Umbilical cord (tissue), 2 donors: ENCODE measurements at places on chromosomes 3 and 15. TPM values are rescaled to one million over a fixed set of nuclear protein-coding genes. Genes with fewer than 3 reads are reported as not detected.

DNA sequence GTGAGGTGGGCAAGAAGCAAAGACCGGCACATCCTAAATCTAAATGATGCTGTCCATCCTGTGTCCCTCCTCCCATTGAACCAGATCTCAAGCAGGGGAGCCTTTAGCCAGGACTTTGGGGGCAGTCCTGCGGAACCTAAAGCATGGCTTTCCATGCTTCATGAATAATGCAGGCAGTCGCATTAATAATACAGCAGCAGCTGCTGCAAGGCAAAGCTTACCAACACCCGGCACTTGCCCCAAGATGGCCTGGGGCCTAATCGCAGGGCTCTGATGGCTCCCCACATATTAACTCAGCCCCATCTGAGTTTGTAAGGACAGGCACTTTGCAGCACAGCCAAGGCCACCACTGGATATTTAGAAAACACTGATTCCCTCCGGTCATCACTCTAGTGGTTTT is 114.4 kb downstream of the NTRK3 start:
- DNase-seq = no peak

DNA sequence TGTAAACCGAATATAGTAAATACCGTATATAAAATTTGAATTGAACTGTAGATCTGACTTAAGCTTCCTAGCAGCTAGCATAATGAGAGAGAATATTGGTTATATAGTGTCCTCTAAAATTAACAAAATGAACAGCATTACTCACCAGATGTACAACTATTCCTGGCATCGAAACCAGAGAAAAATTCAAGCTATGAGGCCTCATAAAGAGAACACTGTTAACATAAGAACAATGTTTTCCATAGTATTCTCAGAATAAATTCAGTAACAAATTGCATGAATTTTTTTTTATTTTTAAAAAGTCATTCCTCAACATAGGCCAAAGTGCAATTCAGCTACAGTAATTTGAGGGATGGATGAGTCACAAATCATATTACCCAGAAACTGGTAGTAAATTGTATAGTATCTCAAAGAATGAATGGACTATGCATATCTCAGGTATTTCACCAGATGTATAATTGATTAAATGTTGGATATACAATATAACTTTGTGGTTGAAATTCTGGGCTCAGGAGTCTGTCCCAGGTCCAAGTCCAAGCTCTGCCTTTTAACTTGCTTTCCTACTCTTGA is 5.0 kb downstream of the TMEM207 start:
- DNase-seq = no peak

DNA sequence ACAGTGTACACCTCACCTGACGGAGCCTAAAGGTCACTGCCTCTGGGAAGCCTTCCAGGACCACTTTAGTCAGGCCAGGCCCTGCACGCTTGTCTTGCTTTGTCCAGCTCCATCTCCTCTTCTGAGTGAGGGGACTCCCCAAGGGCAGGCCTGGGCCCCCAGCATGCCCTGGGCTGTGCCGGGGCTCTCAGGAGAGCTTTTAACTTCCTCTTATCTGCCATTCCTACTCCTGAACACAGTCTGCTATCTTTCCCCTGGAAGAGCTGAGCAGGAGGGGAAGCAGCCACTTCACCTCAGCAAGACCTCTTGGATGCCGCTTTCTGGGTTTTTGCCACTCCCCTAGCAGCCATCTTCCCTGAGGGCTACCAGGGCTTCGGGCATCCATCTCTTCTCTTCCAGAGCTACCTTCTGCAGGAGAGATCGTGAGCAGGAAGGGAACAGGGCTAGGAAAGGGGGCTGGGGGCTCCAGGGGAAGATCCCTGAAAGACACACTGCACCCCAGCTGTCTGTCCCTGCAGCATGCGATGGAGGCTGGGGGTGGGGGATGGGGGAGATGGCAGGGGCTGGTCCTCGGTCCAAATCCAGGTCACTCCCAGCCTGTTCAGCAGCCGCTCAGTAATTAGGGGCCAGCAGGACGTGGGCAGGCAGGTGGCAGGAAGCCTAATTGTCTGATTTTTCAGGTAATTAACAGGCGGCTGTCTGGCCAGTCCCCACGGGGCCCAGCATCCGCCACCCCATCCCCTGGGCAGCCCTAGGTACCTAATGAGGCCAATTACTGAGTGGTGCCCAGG is 19.9 kb upstream of the RPL29 start:
- no peak for DNase-seq

DNA sequence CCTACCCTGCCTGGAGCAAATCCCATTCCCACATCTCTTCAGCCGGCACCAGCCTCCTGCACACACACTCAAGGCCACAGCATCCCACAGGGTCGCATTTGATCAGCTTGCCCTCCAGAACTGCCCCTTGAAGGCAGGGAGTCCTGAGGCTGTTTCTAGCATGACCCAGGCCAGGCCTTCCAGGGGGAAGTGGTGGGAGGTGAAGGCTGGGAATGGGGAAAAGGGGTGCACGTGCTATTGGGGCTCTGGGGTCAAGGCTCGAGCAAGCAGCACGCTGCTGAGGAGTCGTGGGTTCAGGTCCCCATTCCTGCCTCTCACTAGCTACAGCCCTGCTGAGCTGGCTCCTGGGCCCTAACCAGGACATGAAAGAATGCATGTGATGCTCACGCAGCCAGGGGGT is 24.9 kb downstream of the SEMA7A start:
- no peak for DNase-seq

CYP19A1 gene
- 2.4 TPM for total RNA-seq

MKRN2 gene
- 37.6 TPM for total RNA-seq

- no peak for DNase-seq
Measured at GRCh38 chr15:78329625-78330024, 10.5 kb upstream of the CRABP1 start.

TMF1 gene
- total RNA-seq = 52.2 TPM

NR2F2 gene
- total RNA-seq = 12.5 TPM

CHCHD4 gene
- total RNA-seq = 14.2 TPM

- DNase-seq = no peak
Measured at GRCh38 chr15:94576889-94577533, 345.6 kb downstream of the MCTP2 start.

DNA sequence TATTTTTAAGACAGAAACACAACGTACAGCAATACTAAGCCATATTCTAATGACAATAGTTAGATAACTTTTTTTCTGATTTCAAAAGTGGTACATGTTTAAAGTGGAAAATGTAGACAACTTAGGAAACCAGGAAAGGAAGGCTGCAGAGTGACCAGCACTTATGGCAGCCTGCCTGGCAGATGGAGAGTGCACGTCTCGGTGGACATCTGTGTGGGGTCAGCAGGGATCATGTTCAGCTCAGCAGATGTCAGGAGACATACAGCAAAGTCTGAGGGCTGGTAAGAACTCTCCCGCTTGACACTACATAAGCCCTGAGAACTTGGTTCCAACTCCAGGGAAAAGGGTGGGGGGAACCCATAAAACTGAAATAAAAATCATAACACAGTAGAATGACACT is 128.6 kb upstream of the ADPGK start:
- DNase-seq = no peak

DNA sequence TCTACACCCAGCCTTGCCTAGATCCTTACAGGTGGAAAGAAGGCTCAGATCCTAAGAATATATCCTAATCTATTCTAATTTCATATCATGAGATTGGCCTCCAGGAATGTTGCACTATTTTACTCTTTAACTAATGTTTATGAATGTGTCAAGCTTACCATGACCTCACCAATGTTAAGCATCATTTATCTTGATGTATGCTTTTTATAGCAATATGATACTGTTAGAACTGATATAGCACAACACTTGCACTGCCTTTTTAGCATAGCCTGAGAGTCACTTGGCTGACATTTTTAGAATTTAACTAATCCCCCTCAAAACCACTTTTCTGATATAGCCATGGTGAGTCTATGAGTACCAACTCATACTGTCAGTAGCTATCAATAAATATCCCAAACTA is 191.5 kb upstream of the NR2F2 start:
- no peak for DNase-seq

GOLGA8R gene
- 8.2 TPM for total RNA-seq

GRCh38 chr3:46298871-46299607 is 54.9 kb upstream of the CCR2 start:
- DNase-seq = no peak

DNA sequence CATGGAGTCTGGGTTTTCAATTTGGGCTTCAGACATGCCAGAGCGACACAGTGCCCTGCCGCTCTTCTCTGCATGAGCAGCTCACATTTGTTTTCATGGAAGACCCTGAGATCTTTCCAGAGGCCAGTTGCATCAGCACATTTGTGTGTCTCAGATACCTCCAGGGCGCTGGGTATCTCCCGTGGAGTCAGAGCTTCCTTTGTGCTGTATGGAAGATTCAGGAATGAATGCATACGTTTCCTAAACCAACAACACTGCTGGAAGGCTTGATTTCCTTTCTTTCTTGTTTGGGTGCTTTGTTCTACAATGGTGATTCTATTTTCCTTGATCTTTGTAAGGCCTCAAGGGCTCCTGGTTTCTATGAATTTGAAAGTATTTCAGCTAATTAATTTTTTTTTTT is 106.5 kb downstream of the CACNA2D3 start:
- no peak for DNase-seq

- no peak for DNase-seq
Measured at GRCh38 chr3:157931517-157931916, 174.7 kb downstream of the SHOX2 start.

DNA sequence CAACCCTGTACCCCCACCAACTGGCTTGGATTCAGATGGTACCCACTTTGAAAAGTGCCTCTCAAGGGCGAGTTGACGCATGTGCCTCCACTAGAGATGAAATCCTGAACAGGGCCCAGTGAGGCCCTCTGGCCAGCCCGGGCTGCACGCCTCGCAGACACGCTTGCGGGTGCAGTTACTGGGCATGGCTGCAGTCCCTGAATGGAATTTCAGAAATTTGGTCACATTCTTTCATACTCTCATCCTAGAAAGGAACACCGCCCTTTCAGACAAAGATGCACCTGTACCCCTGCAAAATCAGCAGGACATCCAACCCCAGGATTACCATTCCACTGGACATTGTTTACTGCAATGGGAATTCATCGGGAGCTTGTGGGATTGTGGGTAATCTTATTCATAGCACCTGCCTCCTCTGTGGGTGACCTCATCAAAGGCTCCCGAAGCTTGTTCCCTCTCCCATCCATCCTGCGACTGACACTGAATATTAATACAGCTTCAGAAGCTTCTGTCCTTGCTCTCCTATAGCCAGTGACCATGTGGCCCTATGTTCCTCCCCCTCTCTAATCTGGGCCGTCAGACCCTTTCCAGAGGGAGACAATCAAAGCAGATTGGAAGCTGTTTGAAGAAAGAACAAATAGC is 42.5 kb upstream of the TPM1 start:
- no peak for DNase-seq

NPAP1 gene
- 2.4 TPM for total RNA-seq

HOMER2 gene
- 59.0 TPM for total RNA-seq

DNA sequence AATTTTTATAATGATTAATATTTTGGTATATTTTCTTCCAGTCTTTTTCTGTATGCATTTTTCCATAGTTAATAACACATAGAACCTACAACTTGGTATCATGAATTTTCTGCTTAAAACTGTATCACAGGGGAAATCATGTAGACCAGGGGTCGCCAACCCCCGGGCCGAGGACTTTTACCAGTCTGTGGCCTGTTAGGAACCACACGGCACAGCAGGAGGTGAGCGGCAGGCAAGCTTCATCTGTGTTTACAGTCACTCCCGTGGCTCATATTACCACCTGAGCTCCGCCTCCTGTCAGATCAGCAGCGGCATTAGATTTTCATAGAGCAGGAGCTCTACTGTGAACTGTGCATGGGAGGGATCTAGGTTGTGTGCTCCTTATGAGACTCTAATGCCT is 54.7 kb downstream of the RPL22L1 start:
- no peak for DNase-seq

- peak; percentile 76 for DNase-seq
Measured at GRCh38 chr15:70376929-70377691, 279.4 kb upstream of the TLE3 start.

GRCh38 chr3:52436500-52437149 is 8.3 kb downstream of the SEMA3G start:
- DNase-seq = peak; percentile 55

CCDC14 gene
- total RNA-seq = 139 TPM

GRCh38 chr3:13199899-13200451 is 126.7 kb upstream of the IQSEC1 start:
- no peak for DNase-seq

TERC gene
- 274 TPM for total RNA-seq

DNA sequence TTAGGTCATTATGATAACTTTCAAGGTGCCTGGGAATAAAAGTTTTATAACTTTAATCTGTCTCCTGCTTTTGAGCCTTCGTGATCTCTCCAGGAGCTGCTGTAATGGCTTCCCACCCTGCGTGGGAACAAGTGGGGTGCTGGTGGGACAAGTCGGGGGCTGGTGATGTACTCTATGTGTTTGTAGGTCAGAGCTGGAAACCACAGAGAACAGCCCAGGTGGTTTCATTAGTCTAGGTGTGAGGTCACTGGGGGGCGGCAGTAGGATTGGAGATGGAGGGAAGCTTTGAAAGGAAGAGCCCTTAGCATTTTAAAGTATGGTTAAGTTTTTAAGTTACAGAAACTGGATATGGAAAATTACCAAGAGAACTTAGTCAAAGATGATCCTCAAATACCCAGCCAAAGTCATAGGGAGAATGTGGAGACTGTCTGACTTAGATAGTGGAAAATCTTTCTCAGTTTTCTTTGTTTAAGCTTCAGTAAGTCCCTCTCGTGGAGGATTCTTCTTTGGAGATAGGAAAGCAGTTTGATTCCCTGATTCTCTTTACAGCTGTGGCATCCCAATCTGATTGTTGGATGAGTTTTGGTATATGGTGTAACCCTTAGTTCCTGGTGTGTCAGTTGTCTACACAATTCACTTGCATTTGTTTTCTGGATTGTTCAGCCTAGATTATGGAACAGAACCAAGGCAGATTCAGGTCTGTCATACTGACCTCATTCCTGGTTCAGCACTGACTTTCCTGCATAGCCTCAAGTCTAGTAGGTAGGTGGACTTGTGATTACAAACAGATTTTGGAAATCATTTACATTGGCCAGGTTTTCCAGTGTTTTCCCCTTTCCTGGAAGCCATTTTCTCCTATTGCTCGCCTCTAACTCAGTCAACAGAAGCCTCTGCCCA is 115.6 kb downstream of the FNDC3B start:
- peak; percentile 79 for DNase-seq

DNA sequence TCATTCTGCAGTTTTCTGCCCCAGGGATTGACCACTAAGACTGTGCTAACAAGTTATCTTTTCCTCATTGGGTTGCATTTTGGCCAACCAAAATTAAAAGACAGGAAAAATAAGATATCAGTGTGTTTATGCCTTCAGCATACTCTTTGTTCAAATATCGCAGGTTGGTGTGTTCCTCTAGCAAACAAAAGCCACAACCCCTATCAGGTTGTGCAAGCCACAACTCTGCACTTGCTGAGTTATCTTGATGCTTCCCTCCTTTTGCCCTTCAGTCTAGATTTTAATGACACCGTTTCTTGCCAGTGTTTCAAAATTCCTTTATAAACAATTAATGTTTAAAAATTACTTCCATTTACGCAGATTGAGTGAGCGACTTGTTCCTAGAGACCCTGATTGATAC is 1164.2 kb downstream of the NSUN3 start:
- no peak for DNase-seq

- no peak for DNase-seq
Measured at GRCh38 chr15:42065033-42065432, 29.3 kb downstream of the PLA2G4D start.

- DNase-seq = no peak
Measured at GRCh38 chr15:36924034-36924433, 176.3 kb downstream of the MEIS2 start.

- DNase-seq = no peak
Measured at GRCh38 chr3:180633722-180634121, 31.8 kb downstream of the TTC14 start.

GRCh38 chr15:84725001-84725491 is 9.1 kb upstream of the SEC11A start:
- DNase-seq = peak; percentile 42

SYNPR gene
- 9.9 TPM for total RNA-seq

GRCh38 chr15:81723701-81724100 is 322.1 kb downstream of the MEX3B start:
- peak; percentile 94 for DNase-seq

IQCH gene
- 2.2 TPM for total RNA-seq
